ENCODE measurements at places on chromosomes 7 and 10. TPM values are rescaled to one million over a fixed set of nuclear protein-coding genes. Genes with fewer than 3 reads are reported as not detected.

Gene TRIM73
- 2.9 TPM for total RNA-seq

DNA sequence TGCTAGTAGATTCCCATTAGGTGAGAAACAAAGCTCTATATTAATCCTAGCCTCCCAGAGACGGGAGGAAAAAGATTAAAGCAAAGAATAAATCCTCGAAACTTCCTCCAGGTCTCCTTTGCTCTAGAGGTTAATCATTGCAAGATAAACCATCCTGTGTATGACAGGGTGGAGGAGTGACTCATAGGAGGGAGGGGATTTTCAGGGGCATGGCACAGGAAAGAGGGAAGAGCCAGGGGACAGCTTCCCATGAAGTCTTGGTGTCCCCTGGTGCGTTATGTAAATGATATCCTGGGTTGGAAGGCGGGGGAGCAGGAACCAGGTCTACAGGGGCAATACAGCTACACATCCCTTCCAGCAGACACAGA, 780 bp downstream of the CYP3A5 start:
- no peaks in the 10 kb centered on the region for H3K4me1 ChIP-seq
- H3K4me3 ChIP-seq, result no peak overlapping the region
- no peaks in the 10 kb centered on the region for H3K36me3 ChIP-seq
- no peaks in the 10 kb centered on the region for H3K27me3 ChIP-seq
- no peak for DNase-seq
- no peak overlapping the region for H3K27ac ChIP-seq

Gene GOLGA7B
- 0.45 TPM for total RNA-seq

Gene NEUROG3
- not detected for total RNA-seq

- DNase-seq, result peak; percentile 59
- H3K4me3 ChIP-seq, result no peak overlapping the region
- no peaks in the 10 kb centered on the region for H3K36me3 ChIP-seq
These were observed 129.4 kb downstream of the DNAJB6 start for GRCh38 chr7:157465891-157466866.

Gene CPA1
- total RNA-seq, result 3.6 TPM

DNA sequence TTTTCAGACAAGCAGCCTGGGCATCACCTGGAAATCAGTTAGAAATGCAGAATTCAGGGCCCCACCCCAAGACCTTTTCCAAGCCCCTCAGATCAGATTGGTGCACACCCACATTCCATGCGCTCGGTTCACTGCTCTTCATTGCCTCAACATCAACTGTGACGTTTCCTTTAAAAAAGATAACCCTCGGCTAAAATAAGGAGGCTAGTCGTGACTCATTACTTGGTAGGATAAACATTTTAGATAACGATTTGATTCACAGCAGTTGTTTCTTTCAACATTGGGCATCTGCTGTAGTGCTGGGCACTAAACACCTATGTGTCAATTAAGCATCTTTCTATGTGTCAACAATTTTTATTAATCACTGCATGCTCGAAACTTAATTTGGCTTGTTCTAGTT, 191.1 kb upstream of the LRGUK start:
- no peaks in the 10 kb centered on the region for H3K4me1 ChIP-seq
- peaks cover 4% of the 10 kb centered on the region for H3K36me3 ChIP-seq
- H3K27ac ChIP-seq, result no peak overlapping the region
- no peak for DNase-seq
- H3K4me3 ChIP-seq, result no peak overlapping the region
- H3K27me3 ChIP-seq, result no peaks in the 10 kb centered on the region

Data from aorta (tissue), 5 donors.